ENCODE measurements at places on chromosomes 16 and 17.
A peak's percentile ranks its signal among the peaks of the same experiment; 100 is the strongest.

DNA sequence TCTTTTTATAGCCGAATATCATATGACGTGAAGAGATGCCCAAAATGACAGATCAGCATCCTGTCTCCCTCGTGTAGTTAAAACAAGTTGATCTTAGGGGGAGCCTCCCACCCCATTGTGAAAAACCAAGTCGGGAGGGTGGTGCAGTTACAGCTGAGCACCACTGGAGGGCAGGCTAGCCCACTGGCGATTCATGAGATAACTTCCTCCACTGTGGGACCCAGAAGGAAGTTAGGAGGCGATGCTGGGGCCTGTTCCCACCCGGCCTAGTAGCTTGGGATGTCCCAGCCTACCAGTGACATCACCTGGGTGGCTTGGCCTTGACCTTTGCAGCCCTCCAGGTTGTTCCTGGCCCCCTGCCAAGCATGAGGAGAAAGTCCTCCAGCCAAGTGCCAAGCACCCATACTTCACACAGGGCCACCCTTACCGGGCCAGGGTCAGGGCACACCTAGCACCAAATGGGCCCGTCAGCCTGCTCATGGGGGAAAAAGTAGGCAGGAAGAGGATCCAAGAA, 8.1 kb upstream of the CPNE2 start:
- H3K4me3 ChIP-seq = no peak overlapping the region
- peak overlapping the region; percentile 50 for H3K27ac ChIP-seq
- peak; percentile 66 for DNase-seq
- no peaks in the 10 kb centered on the region for H3K27me3 ChIP-seq

GRCh38 chr17:83009414-83010205, 69.8 kb upstream of the METRNL start:
- peaks cover 2% of the 10 kb centered on the region for H3K4me1 ChIP-seq
- H3K27ac ChIP-seq = no peak overlapping the region
- H3K4me3 ChIP-seq = no peak overlapping the region

DNA sequence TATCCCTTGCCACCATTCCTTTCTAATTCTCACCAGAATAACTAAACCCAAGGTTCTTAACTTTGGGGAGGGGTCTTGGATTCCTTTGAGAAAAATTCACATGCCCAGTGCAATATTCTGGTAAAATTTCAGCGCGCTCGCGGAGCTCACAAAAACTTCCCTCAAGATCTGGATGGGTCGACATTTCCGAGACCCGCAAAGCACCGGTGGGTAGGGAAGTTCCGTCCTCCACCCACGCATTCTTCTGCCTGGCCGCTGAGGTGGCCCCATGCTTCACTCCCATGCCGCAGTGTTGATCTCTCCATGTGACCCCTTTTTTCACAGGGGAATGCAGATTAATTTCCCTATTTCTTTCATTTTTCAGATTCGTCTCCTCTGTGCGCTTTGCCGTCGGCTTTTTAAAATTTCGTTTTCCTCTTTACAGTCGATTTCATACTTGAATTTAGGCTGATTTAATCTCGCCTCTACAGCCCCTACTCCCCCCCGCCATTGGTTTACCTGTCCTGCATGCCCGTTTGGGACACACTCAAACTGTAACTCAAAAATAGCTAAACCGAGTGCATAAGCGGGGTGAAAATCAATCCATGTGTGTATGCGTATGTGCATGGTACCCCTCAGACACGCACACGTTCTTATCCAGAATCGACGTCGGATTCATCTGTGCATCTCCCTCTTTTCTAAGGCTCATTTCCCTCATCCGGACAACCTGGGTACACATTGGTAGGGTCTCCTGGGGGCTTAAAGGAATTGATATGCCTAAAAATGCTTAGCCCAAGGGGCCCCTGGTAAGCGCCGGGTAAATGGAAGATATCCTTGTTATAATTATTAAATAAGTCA, 1.4 kb upstream of the SP6 start:
- no peak overlapping the region for H3K27ac ChIP-seq
- no peak for DNase-seq
- no peak overlapping the region for H3K4me3 ChIP-seq
- H3K27me3 ChIP-seq = peaks cover 85% of the 10 kb centered on the region
- no peaks in the 10 kb centered on the region for H3K36me3 ChIP-seq

- no peaks in the 10 kb centered on the region for H3K36me3 ChIP-seq
- H3K27me3 ChIP-seq = peaks cover 8% of the 10 kb centered on the region
- no peak overlapping the region for H3K27ac ChIP-seq
- no peak overlapping the region for H3K4me3 ChIP-seq
- DNase-seq = no peak
Observed at GRCh38 chr17:37770631-37771518, 26.0 kb upstream of the HNF1B start.

- H3K4me1 ChIP-seq = peaks cover 25% of the 10 kb centered on the region
- H3K4me3 ChIP-seq = no peak overlapping the region
- DNase-seq = no peak
Observed at GRCh38 chr17:61157246-61157886, 242.3 kb upstream of the TBX2 start.

GRCh38 chr17:31113939-31114338, 19.2 kb downstream of the NF1 start:
- H3K27ac ChIP-seq = no peak overlapping the region
- H3K4me3 ChIP-seq = no peak overlapping the region
- no peaks in the 10 kb centered on the region for H3K27me3 ChIP-seq
- no peak for DNase-seq
- H3K36me3 ChIP-seq = no peaks in the 10 kb centered on the region
- H3K4me1 ChIP-seq = peaks cover 19% of the 10 kb centered on the region

DNA sequence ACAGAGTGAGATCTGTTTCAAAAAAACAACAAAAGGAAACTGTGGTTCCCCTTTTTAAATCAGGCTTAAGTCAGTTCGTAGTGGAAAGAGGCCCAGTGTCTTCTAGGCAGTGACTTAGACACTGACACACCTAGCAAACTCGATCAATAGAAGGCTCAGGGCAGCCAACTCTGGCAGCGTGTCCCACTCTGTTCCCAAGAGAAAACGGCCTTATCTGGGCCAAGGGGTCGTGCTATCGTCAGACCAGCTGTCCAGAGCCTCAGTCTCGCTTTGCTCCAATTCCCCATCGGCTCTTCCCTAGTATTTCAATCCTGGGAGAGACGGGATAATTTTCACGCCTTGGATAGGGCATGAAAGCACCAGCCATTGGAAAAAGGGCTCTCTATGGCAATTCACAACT, 72.9 kb downstream of the SLC5A11 start:
- H3K4me3 ChIP-seq = no peak overlapping the region
- H3K36me3 ChIP-seq = peaks cover 32% of the 10 kb centered on the region
- peaks cover 11% of the 10 kb centered on the region for H3K4me1 ChIP-seq
- H3K27me3 ChIP-seq = no peaks in the 10 kb centered on the region

GRCh38 chr16:16183562-16183961, 39.7 kb downstream of the ABCC6 start:
- H3K27me3 ChIP-seq = no peaks in the 10 kb centered on the region
- H3K4me1 ChIP-seq = no peaks in the 10 kb centered on the region
- H3K4me3 ChIP-seq = no peak overlapping the region
- no peak for DNase-seq
- no peak overlapping the region for H3K27ac ChIP-seq
- no peaks in the 10 kb centered on the region for H3K36me3 ChIP-seq

- no peaks in the 10 kb centered on the region for H3K27me3 ChIP-seq
- no peak for DNase-seq
- H3K27ac ChIP-seq = peak overlapping the region; percentile 88
- H3K4me3 ChIP-seq = no peak overlapping the region
Observed at GRCh38 chr16:27177031-27177774, 26.1 kb upstream of the KDM8 start.

All from activated T-helper 2 cell treated with anti-CD3 and anti-CD28 coated beads, Interferon-gamma antibody, Interleukin-2, Interleukin-4, amounts not matched to agents 10 μg/mL and 5 μg/mL and 100 μg/mL, durations not matched to agents 14 hours and 24 hours and 36 hours (primary cell).